ENCODE measurements at places on chromosomes 2 and 18.

- DNase-seq: no peak
Observed at GRCh38 chr18:63162271-63163014, 157.1 kb downstream of the BCL2 start.

- DNase-seq: no peak
Observed at GRCh38 chr18:58576638-58577251, 52.1 kb downstream of the ALPK2 start.

GRCh38 chr2:115083225-115083624, 640.8 kb downstream of the DPP10 start:
- no peak for DNase-seq

- DNase-seq: no peak
Observed at GRCh38 chr2:202726070-202726469, 91.3 kb downstream of the FAM117B start.

- DNase-seq: no peak
Observed at GRCh38 chr2:33336036-33336625, 140.3 kb upstream of the RASGRP3 start.

DNA sequence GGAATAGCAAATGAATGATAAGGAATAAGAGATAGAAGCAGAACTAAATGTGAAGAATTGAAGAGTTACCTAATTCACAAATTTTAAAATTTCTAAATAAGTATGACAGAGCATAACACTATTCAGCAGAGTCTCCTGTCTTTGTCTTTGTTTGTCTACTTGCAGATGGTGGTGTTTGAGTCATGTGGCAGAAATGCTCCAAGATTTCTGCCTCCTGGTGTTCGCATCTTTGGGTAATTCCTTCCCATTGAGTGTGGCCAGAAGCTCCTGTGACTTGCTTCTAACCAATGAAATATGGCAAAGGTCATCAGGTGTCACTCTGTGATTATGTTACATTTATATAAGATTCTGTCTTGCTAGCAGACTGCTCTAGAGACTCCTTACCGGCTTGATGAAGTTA, 45.6 kb upstream of the GALNT3 start:
- DNase-seq: no peak

DNA sequence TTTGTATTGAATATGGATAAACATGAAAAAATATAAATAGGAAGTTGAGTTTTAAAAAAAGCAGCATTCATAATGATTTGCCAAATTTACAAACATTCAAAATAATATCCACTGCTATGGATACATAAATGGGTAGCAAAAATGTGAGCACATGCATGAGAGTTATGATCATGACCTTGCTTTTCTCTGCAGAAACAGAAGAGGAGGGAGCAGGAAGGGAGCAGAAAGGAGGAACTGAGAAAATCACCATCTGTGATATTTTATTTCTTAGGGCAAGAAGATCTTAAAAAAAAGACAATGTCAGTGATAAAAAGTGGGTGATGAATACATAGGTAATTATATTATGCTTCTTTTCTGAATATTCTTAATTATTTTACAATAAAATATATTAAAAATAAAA, 17.7 kb upstream of the CCDC93 start:
- no peak for DNase-seq

DNA sequence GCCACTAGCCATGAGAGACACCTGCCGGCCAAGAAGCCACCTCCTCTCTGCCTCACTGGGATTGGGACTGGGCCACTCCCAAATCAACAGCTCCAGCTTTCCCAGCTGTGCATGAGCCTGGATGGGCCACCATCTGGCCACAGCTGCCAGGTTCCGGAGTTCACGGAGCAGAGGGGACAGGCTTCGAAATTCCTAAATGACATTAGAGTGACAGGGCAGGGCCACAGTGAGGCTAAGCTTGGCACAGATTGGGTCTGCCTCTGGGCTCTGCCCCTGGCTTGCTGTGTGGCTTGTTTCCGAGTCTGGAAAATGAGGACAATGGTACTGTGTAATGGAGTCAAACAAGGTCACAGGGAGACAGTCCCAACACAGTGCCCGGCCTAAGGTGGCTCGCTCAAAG, 6.5 kb downstream of the DIPK1C start:
- peak; percentile 7 for DNase-seq

- no peak for DNase-seq
Observed at GRCh38 chr18:22547807-22548561, 130.3 kb upstream of the CTAGE1 start.

GRCh38 chr2:10204326-10205161, 82.0 kb downstream of the RRM2 start:
- no peak for DNase-seq

GRCh38 chr2:61262699-61263098, 100.7 kb downstream of the C2orf74 start:
- DNase-seq: no peak

- no peak for DNase-seq
Observed at GRCh38 chr2:19579461-19579860, 221.0 kb upstream of the OSR1 start.

GRCh38 chr2:160114020-160114419, 51.6 kb upstream of the PLA2R1 start:
- DNase-seq: no peak

GRCh38 chr2:17239550-17239949, 278.7 kb downstream of the RAD51AP2 start:
- DNase-seq: no peak
